Dermis microvascular lymphatic vessel endothelial cell (primary cell): ENCODE measurements at places on chromosomes 5 and 9.

- no peak for DNase-seq
These were observed 30.4 kb upstream of the DENND1A start for GRCh38 chr9:123960366-123960765.

GRCh38 chr5:81760521-81760920 is 9.6 kb upstream of the SSBP2 start:
- DNase-seq = no peak

DNA sequence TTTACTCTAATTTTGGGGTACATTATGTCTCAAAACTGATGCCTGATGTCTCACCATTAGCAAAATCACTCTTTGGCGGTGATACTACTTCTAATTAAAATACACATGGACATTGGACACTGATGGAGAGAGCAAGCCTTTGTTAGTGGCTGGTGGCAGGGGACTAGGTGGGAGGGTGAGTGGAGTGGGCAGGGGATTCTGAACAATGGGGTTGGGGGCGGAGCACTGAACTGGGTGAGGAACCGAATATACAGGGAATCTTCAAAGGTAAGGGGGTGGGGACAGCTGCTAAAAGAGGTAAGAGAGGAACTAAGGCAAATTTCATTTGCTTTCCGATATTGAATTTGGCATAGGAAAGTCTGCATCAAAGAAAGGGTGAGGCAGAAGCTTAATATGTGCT is 88.8 kb downstream of the CARTPT start:
- DNase-seq = no peak

DNA sequence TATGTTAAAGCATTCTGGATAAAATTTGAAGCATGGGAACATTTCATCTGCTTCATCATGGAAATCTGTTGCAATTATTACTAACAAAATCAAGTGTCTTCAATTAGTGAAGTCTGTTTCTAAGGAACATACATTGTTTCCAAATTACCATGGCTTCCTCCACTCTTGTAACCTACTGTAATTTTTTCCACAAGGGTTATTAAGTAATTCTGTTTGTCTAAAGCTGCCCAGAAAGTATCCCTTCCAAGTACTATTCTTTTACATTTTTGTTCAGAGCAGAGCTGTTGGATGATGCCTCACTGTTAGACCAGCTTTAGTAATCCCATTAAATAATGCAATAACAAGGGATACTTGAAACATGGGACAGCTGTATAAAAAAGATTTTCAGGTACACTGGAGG is 483.5 kb upstream of the CD180 start:
- DNase-seq = no peak

DNA sequence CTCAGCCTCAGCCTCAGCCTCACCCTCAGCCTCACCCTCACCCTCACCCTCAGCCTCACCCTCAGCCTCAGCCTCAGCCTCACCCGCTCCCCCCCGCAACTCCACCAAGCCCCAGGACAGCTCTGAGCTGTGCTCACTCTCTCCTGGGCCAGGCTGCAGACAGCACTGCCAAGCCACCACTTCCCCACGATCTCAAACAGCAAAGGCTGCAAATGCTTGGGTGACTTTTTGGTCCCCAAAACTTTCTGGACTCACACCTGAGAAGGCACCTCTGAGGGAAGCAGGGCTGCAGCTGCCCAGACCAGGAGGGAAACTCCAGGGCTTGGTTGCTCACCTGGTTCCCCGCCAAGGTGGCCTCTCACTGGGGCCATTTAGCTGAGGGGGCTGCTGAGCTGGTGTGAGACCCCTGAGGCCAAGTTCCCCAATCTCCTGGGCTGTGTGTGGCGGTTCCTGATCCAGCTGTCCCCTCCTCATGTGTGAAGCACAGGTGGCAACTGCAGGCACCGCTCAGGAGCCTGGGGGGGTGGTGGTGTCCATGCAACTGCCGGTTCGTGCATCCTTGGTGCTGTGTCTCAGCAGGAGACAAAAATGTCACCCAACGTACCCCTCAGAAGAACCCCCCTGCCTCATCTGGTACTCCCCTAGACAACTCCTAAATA is 17.8 kb downstream of the MRPL36 start:
- DNase-seq = no peak

- no peak for DNase-seq
These were observed 110.6 kb downstream of the MLLT3 start for GRCh38 chr9:20511686-20512085.

DNA sequence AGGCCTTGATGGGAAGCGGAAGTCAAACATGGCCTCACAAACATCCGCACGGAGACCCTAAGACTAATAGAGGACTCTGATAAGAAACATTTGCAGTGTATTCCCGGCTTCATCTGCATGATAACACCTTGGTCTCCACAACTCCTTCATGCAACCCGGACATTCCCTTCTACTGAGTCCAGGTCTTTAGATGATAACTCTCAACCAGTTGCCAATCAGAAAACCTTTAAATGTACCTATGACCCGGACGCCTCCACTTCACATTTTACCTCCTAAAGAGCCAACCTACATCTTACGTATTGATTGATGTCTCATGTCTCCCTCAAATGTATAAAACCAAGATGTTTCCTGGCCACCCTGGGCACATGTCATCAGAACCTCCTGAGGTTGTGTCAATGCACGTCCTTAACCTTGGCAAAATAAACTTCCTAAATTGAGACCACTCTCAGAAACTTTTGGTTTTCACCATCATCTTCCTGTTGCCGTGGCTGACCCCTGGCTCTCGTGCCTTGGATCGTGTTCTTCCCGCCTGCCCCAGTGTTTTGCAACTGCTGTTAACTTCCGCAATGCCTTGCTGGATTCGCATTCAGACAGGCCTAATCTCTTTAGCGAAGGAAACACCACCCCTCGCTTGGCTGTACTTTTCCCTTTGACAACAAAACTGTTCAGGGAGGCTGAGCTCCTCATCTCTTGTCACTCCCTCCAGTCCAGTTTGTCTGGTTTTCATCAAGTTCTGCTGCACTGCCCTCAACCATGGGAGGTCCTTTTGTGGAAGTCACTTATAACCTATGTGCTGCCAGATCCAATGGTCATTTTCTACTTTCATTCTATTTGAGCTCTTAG is 1.1 kb upstream of the DAP start:
- DNase-seq = peak; percentile 20

DNA sequence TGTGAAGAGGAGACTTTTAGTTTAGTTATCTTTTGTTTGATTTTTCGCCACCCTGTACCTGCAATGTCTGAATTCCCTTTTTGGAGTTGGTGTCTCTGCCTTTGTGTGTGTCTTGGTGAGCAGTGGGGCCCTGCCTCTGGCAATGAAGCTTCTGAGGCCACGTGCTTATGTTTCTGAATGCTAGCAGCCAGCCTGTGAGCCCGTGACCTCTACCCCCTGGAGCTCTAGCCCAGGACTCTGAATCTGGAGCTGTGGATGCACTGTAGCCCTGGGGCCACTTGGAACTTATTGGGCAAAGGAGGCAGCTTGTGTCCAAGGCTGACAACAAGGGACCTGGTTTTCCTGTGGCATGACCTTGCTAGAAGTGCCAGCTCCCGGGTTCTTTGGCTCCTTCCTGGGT is 19.4 kb downstream of the ENTREP1 start:
- no peak for DNase-seq

GRCh38 chr9:131982671-131983239 is 96.9 kb downstream of the MED27 start:
- DNase-seq = no peak

- DNase-seq = peak; percentile 46
These were observed 37.9 kb downstream of the LMNB1 start for GRCh38 chr5:126814721-126815404.

DNA sequence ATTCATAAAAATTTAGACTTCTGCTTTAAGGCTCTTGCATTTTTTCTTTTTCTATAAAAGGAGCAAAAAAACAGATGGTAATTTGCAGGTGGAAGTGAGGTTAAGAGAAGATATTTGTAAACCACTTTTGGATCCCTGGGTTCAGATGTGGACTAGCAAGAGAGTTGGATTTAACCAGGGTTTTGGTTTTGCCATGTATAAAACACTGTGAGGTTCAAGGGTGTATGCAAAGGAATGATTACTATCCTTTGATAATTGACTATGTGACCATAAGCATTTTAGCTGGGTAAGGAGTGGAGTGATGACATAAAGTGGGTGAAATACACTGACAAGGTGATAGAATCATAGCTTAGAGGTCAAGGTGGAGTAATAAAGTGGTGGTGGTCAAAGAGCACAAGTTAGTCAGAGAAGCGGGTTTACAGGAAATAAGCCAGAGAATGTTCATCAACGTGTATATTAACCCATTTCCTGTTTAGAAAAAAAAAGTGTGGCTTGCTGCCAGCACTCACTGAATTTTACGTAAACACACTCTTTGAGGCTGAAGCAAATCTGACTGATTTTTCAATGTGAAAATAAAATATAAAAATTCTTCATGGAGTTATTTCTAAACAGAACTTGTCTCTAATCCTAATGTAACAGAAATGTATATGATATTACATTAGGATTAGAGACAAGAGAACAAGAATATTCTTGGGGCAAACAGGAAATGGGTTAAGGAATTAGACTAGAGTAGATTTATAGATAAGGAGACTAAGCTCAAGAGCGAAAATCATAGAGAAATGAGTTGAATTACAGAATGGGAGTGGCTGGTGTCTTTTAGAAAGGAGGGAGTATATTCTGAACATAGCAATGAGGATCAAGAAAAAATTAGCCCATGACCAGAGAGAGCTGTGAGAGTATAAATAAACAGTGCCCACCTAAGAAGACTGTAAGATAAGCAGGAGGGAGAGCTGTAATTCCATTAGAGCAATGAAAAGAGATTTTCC is 74.5 kb downstream of the CDKN2A start:
- DNase-seq = peak; percentile 92

DNA sequence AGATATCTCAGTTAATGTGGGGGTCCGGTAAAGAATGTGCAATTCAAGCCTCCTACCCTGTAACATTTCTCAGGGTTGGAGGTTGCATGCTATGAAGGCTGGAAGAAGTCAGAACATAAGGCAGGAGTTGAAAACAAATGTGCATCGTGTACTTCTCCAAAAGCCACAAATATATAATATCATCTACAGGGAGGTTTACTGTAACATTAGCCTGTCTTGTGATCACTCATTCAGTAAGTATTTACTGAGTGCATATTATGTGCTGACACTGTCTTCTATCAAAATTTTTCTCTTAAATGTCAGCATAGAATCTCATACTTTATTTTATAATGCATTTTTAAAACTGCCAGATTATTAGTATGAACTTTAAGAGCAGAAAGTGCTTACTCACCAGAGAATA is 105.6 kb upstream of the ZNF366 start:
- no peak for DNase-seq

- DNase-seq = no peak
These were observed 253.8 kb downstream of the KDM4C start for GRCh38 chr9:7011395-7012067.

- DNase-seq = no peak
These were observed 47.5 kb upstream of the TLE4 start for GRCh38 chr9:79524266-79524665.

DNA sequence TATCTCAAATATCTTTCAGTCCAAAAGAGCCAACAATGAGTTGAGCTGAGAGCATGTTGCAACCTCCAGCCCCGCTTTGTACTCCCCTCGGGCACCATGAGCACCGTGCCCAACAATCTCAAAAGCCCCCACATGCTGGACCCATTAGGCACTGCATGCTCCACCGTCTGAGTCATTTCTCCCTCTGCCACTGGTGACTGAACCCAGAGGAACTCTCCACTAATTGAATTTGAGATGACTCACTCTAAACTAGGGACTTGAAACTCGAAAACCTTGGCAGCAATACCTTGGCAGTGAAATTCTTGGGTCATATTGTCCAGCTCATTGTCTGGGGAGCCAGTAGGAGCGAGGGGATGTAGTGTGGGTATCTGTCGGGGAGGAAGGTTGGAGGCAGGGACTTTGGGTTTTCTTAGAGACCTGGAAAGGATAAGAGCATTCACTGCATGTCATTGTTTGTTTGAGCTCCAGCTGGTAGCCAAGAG is 49.9 kb upstream of the SLIT3 start:
- DNase-seq = peak; percentile 1

DNA sequence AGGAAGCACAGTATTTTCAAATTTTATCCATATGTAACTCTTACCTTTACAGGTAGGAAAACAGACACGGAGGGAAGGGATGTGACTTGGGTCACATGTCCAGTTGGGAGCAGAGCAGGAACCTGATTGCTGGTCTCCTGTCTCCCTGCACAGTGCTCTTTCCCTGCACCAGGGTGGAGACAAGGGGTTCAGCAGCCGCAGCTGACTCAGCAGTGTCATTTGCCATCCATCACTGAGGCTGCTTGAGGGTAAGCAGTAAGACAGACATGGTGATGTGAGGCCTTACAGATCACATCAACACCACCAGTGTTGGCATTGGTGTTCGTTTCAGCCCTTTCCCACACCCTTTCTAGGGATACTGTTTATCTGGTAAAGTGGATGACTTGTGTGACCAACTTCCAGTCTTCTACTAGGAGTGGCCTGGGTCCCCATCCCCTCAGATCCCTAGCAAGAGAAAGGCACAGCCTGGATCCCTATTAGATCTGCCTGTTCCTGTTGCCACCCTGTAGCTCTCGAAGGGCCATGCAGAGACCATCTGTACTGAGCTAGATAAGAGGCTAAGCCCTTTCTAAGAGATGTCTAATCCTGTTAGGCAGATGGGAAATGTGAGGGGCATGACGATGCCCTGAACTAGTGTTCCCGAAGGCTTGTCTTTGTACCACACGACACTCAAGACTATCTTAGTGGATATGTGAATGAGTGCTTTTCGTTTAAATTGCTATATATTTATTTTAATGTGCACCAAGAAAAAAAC is 29.1 kb downstream of the FRMPD1 start:
- DNase-seq = no peak

DNA sequence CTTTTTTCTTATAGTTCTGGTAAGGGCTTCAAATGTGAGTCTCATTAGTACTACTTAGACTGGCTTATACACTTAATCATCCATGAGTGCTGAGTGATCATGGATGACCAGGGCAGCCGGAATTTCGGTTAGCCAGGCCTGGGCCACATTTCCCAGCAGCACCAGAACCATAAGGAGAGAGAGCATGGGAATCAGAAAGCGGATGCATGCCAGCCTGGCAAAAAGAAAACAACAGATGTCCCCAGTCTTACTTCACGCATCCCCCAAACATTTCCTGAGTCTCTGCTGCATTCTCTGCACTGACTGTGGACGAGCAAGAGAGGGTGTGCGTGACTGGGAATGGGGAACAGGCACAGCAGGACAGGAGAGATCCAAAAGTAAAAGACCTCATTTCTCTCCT is 371.1 kb upstream of the ZNF608 start:
- no peak for DNase-seq

- DNase-seq = no peak
These were observed 180.9 kb downstream of the FAM170A start for GRCh38 chr5:119810217-119810616.

DNA sequence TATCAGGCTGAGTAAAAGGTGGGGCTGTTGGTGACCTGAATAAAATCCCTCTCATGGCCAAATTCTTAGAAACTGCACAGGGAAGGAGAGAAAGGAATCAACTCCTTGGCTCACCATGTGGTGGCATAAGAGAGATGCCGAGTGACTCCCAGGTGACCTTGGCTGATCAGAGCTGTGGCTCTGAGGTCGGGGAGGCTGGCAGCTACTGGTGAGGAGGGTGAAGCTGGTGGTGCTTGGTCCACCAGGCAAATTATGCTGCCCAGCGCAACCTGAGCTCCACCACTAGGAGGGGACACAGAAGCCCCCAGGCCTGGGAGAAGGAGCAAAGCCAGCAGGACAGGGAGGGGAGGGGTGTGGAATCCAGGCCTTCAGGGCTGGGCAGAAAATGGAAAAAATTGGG is 111.2 kb upstream of the IL12B start:
- no peak for DNase-seq

GRCh38 chr9:103407260-103407659 is 412.1 kb downstream of the CYLC2 start:
- DNase-seq = no peak
